ENCODE measurements at places on chromosomes 1 and 21.

- DNase-seq: no peak
Observed at GRCh38 chr21:15430577-15430976, 299.2 kb upstream of the USP25 start.

DNA sequence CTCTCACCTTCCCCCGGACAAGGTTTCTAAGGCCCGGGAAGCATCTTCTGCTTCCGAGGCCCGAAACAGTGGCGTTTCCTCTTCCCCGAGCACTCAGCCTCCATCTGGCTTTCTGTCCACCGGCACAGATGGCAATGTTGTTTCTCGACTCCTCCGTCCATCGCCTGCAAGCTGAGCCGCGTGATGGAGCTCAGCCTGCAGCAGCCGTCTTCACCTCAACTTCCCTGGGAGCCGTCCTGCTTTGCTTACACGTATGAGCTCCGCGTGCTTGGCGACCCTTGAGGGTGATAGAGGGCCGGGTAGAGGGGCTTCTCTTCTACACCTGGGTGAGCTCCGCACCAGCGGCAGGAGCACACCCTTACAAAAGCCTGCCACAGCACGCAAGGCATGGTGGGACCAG lies 80.4 kb downstream of the AJAP1 start:
- no peak for DNase-seq

- no peak for DNase-seq
Observed at GRCh38 chr1:201222125-201222524, 31.5 kb downstream of the IGFN1 start.

GRCh38 chr1:43063394-43064219 lies 104.9 kb upstream of the SLC2A1 start:
- DNase-seq: no peak

DNA sequence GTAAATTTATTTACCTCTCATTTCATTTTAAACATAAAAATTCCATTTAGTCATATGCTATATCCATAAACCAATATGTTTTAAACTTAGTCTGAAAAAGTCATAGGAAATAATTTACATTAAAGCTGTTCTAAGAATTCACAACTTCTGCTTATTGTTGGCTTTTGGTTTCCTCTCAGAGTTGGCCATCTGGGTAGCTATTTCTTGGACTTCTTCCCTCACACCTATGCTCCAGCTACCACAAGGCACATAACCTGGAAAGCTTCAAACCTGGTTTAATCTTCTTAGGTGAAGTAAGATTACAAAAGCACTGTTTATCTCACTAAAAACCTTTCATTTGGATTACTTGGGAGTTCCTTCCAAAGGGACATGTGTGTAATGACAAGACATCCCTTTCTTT lies 29.8 kb downstream of the RBM11 start:
- no peak for DNase-seq

DNA sequence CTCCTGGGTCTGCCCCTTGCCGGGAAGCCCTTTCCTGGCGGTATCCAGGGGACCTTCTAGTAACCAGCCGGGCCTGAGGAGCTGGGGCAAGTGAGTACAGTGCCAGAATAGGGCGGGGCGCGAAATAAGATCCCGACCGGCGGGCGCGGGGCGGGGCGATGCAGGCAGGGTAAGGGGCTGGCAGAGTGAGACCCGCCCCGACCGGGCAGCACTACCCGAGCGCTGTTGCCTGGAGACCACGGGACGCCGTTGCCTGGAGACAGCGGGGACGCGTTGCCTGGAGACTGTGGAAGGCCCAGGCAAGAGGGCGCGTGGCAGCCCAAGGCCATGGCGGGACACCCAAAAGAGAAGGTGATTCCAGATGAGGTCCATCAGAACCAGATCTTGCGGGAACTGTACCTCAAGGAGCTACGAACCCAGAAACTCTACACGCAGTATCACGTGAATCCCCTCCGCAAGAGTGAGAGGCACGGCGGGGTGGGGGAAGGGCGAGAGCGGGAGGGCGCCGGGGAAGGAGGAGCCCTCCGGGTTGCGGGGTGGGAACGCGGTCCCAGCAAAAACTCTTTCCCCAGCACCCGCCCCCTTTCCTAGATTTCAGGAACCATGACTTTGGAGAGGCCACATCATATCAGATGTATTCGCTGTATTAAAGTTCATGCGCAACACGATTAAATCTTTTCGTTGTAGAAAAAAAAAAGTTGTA lies 24.3 kb downstream of the EBNA1BP2 start:
- no peak for DNase-seq

- DNase-seq: no peak
Observed at GRCh38 chr1:31786366-31787060, 22.4 kb upstream of the ADGRB2 start.

GRCh38 chr21:42102991-42103390 lies 31.9 kb downstream of the UMODL1 start:
- no peak for DNase-seq

DNA sequence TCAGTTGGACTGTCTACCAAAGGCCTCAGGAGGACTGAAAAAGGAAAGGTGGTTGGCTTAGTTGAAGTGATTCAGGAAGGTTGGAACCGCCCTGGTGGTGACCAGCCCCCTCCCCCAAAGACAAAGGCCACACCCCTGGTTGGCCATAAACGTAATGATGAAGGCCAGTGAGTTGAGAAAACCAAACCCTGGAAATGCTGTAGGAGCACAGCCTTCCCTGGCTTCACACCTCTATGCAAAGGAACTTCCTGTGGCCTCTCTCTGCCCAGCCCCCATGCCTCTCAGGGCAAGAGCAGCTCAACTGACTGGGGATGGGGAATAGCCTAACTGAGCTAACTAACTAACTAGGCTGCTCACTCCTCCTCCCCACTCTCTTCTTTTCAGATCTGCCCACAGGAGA lies 90.4 kb downstream of the NPHP4 start:
- DNase-seq: no peak

GRCh38 chr1:86708920-86709319 lies 4.5 kb downstream of the SH3GLB1 start:
- no peak for DNase-seq

DNA sequence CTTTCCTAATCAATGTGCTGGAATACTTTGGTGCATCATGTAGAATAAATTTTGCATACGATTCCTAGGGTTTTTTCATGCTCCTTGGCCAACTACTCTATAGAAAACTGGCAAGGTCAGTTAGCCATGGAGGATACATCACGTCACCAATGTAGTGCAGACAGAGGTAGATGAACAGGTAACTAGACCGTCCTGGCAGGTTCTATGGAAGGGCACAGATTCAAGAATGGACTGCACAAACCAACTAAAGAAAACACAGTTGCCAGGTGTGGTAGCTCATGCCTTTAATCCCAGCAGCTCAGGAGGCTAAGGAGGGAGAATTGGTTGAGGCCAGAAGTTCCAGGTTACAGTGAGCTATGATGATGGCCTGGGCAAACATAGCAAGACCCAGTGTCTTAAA lies 9.9 kb downstream of the MTF1 start:
- DNase-seq: no peak

DNA sequence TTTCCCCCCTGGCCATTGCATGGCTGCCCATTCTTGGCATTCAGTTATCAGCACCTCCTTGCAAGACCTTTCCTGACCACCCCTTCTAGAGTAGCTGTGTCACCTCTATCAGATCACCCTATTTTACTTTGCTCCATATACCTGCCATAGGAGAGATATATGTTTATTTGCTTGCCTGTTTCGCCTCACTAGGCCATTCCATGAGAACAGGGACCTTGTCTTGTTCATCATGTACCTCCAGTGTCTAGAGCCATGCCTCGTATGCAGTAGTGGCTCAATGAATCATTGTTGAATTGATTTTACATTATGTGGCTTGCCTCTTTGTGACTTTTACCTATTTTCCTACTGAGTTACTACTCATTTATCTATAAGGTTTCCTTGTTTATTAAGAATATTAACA lies 26.4 kb upstream of the PADI2 start:
- no peak for DNase-seq

- no peak for DNase-seq
Observed at GRCh38 chr1:179805291-179806195, 62.5 kb downstream of the FAM163A start.

GRCh38 chr1:202505356-202505755 lies 156.9 kb downstream of the PPP1R12B start:
- DNase-seq: peak; percentile 73

GRCh38 chr1:78291418-78291817 lies 199.4 kb upstream of the PTGFR start:
- no peak for DNase-seq

DNA sequence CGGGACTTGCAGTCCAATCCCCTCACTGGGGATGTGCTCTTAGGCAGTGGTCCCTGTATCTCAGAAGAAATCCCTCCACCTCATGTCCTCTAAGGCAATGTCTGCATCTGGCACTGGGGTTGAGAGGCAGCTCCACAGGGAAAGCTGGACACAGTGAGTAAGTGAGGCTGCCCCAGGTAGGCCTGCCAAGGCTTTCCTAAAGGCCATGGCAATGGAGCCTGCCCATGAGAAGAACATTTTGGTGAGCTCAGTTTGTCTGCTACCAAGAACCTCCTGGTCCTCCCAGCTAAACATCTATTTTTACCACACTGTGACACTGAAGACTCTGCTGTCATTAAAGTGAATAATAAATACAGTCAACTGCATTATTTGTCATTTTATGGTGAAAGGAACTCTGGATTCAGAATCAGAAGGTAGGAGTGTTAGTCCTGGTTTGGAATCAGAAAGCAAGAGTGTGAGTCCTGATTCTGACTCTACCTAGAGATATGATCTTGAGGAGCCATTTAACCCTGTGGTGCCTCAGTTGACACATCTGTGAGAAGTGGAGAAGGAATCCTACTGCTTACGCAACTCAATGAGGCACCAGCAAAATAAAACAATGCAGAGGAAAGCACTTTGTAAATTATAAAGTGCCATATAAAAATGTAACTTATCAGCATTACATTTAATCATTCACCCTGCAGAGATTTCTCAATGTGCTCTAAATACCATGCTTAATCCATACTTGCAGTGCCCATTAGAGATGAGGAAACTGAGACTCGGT lies 41.0 kb downstream of the TBX15 start:
- no peak for DNase-seq

DNA sequence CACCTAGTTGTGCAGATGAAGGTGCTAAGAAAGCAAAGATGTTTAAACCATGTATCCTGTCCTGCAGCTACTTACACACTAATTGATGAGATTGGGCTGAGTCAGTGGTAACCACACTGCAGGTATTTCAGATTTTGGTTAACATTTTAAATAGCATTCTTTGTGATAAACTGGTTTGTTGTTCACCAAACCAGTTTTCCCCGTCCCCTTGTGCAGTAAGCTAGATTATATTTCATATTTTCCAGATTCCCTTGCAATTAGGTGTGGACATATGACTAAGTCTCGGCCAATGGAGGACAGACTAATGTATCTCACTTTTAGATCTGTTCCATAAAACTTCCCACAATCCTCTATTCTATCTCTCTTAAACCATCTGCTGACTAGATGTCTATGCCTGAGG lies 320.4 kb downstream of the RWDD3 start:
- no peak for DNase-seq

- no peak for DNase-seq
Observed at GRCh38 chr1:165300400-165300903, 56.1 kb downstream of the LMX1A start.

DNA sequence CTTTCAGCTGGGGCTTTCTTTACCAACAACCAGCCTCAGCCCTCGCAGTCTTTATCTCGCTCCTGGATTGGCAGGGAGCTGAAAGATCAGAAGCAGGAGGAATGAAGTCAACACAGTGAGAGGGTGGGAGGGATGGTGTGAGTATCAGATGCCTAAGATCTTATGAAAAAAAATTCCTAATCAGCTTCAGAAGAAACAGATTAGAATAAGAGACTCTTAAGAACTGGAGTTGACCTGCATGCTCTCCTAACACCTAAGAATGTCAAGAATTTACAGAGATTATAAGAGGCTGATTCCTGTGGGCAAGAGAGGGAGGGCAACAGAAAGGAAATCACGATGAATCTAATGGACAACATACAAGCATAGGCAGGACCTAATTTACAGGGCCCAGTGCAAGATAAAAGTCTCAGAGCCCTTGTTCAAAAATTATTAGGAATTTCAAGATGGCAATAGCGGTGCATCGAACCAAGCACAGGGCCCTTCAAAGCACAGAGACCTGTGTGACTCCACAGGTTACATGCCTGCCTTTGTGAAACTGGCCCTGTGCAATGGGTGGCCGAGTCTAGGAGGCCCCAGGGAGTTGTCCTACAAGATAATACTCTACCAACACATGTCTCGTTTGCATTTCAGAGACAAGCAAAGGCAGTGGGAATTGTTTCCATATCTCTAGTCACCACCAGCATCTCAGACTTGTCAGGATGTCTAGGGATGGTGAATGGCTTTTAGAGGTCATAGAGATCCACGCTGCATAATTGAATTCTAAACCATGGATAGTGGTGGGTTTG lies 65.3 kb upstream of the PPP2R5A start:
- DNase-seq: no peak

DNA sequence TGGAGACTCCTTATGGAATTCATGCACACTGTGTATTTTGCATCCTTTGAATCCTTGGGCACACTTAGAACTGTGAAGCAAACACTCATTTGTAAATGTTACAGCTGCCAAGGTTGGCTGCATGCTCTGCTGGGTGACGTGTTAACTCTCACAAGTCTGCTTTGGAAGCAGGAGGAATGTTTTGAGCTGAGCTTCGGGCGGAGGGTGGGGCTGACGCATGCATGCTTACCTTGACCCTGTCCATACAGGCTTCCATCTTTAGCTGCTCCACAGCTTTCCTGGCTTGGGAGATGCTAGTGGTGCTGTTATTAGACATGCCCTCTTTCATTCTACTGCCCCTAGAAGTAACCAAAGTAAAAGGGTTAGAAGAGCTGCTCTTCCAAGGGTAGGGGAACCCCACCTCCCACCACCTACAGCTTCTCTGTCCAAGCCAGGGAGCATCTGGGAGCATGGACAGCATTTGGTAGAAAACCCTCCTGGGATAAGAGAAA lies 66.0 kb downstream of the GNG4 start:
- no peak for DNase-seq

DNA sequence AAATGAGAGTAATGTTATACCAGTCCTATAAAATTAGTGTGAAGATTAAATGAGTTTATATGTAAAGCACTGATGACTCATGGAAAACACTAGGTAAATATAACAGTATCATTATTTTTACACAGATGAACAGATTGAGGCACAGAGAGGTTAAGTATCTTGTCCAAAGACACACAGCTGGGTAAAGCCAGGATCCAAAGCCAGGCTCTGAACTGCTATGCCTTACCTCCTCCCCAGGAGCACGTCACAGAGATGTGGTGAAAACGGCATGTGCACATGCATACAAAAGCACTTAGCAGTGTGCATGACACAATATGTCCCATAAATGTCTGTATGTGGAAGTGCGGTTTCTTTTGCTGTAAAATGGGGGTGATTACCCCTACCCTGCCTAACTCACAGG lies 56.9 kb downstream of the MAN1C1 start:
- no peak for DNase-seq

GRCh38 chr1:192639607-192640368 lies 3.8 kb downstream of the RGS13 start:
- DNase-seq: no peak

DNA sequence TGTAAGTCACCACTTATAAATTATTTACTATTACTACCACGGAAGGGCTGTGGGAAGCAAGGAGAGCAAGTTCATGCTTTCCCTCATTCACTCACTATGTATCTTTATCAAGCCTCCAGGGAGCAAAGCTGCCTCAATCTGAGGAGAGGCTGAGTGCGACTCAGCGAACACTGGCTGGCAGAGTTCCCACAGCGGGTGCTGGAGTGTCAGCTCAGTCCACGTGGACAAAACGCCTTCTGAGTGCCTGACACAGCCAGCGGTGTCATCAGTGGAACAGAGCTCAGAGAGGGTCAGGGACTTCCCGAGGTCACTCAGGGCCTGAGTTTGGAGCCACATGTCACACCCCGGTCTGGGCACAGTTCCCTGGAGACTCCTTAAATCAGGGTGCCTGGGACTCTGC lies 16.9 kb downstream of the MATN1 start:
- no peak for DNase-seq

- DNase-seq: no peak
Observed at GRCh38 chr1:234592240-234592639, 17.7 kb downstream of the IRF2BP2 start.

All from GM04503 (cell line).